ENCODE measurements at places on chromosomes 4 and X. TPM values are rescaled to one million over a fixed set of nuclear protein-coding genes. Genes with fewer than 3 reads are reported as not detected.

Gene CRMP1
- polyA plus RNA-seq = 1.6 TPM

Gene IL21
- polyA plus RNA-seq = not detected

Gene IL9R
- polyA plus RNA-seq = not detected

Gene CYBB
- polyA plus RNA-seq = not detected

Gene PLXNB3
- 7.1 TPM for polyA plus RNA-seq

Gene TEX13B
- not detected for polyA plus RNA-seq

Gene ASB11
- polyA plus RNA-seq = not detected

Gene HSPA4L
- 2.1 TPM for polyA plus RNA-seq

Gene SMIM10
- 7.1 TPM for polyA plus RNA-seq

DNA sequence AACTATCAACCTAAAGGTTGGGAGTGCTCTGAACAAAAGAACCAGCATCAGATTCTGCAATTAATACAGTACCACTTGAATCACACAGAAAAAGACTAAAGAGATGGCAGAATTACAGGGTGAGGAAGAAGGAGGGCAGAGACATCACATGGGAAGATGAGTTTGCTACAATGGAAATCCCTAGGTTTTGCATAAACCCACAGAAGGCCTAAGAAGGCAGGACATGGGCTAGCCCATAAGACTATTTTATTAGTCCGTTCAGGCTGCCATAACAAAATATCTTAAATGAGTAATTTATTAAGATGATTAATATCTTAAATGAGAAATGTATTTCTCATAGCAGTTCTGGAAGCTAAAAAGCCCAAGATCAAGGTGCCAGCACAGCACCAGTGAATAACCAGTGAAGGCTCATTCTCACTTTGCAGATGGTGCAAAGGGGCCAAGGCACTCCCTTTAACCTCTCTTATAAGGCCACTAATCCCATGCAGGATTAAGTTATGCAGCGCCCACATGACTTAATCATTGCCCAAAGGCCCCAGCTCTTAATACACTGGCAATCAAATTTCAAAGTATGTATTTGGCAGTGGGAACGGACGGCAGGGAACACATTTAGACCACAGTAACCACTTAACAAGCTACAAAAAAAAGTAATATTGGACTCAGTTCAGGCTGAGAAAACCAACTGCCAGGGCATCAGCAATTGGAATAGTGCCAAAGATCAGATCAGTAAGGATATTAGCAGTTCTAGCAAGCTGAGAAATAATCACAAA lies 47.6 kb upstream of the NEUROG2 start:
- no peak for DNase-seq

DNA sequence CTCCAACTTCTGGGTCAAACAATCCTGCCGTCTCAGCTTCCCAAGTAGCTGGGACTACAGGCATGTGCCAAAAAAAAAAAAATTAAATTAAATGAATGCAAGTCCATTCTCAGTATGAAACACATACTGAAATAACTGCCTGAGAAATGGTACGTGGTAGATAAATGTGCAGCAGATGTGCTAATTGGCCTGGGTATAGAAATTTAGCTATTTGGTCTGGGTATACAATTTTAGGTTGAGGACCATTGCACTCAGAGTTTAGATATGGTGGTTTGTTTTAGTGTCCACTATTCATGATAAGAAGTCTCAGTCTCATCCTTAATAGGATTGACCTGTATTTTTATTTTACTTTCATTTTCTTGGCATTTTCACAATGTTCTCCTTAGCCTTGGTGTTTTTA lies 9.2 kb downstream of the GYG2 start:
- no peak for DNase-seq

DNA sequence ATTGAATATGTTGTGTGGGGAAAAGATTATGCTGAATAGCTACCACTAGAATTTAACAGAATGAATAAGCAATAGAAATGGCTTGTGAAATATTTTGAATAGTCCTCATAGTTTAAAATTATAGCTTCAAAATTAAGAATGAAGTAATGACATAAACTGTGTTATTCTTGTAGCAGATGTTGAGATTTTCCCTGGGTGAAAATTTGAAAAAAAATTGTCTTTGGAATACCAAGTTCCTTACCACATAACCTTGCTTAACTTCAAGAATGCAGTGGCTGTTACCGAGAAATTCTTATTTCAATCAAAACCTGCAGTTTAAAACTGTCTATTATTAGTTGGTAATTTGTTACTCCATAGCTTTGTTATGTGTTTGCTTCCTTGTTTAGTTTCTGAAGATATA lies 1268.6 kb downstream of the RAPGEF2 start:
- no peak for DNase-seq

- peak; percentile 15 for DNase-seq
These were observed 526.3 kb downstream of the SPRY1 start for GRCh38 chr4:123922847-123923246.

DNA sequence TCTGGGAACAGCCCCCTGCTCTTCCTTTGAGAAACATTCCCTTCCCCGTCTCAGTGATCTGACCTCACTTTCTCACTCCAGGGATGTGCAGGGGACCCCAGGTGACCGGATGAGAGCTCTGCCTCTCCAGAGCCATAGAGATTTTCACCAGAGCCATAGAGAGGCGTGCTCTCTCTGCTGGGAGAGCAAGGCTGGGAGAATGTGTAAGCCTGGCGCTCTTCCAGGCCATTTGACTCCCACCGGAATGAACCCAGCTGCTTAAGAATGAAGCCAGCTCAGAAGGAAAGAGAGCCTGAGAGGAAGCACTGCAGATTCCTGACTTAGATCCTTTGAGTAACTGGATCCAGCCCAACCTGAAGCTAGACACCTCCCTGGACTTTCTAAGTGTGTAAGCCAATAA lies 106.4 kb downstream of the DHX15 start:
- peak; percentile 75 for DNase-seq

- DNase-seq = no peak
These were observed 272.2 kb upstream of the RASGEF1B start for GRCh38 chr4:81743731-81744435.

DNA sequence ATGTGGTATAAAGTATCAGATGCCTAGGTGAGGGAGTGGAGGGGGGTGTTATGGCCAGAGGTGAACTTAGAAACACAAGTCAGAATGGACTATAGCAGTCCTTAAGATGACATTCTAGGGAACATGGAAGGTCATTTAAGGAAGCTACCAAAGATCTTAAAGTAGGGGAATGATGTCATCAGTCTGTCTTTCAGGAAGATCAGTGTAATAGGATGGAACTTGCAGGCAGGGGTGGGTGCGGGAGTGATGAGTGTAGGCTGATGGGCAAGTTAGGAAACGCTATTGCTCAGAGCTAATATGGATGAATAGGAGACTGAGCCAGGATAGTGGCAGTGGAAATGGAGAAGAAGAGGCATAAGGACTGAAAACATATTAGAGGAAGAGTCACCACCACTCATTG lies 27.5 kb upstream of the CWH43 start:
- DNase-seq = no peak

- DNase-seq = peak; percentile 31
These were observed 648.8 kb downstream of the IQCM start for GRCh38 chr4:149166876-149167275.

- DNase-seq = peak; percentile 48
These were observed 52.9 kb downstream of the MAP7D2 start for GRCh38 chrX:20063716-20064351.

GRCh38 chrX:86192827-86193226 lies 44.6 kb downstream of the DACH2 start:
- no peak for DNase-seq

- peak; percentile 33 for DNase-seq
These were observed 11.9 kb downstream of the ENPEP start for GRCh38 chr4:110487873-110488272.

DNA sequence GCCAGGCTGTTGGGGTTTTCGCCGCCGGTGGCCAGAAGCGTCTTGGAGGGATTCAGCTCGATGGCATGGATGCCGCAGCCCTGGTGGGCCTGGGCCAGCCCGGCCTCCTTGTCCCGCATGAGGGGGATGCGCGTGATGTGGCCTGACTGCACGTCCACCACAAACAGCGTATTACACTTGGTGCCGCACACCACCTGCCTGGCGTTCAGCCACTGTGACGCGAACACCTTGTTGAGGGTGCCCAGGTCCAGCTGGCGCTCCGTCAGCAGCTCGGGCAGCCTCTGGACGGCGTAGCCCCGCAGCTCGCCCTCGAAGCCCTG lies 728 bp downstream of the DCAF12L2 start:
- DNase-seq = no peak

DNA sequence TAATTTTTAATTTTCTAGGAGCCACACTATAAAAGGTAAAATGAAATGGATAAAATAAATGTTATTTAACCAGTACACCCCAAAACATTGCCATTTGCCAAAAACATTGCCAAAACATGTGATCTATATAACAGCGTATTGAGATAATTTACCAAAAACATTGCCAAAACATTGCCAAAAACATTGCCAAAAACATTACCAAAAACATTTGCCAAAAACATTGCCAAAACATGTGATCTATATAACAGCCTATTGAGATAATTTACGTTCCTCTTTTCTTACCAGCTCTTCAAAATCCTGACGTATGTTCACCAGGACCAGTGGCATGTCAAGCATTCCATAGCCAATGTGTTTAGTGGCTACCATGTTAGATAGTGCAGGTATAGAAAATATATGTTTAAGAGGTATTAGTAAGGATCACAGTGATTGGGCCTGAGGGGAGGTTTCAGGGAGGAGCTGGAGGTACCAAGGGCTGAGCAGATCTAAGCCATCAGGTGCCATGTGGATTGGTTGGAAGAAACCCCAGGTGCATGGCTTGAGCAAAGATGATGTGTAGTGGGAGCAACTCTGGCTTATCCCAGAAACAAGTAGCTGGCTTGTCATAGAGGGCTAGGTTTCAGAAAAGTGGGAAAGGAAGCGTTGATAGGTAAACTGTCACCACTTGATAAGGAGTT lies 42.6 kb downstream of the RAPGEF2 start:
- DNase-seq = no peak

GRCh38 chr4:6538111-6538510 lies 36.9 kb upstream of the MAN2B2 start:
- DNase-seq = no peak

GRCh38 chr4:98599617-98600205 lies 58.7 kb downstream of the TSPAN5 start:
- DNase-seq = no peak

- no peak for DNase-seq
These were observed 158.6 kb upstream of the LCORL start for GRCh38 chr4:18180122-18180521.

DNA sequence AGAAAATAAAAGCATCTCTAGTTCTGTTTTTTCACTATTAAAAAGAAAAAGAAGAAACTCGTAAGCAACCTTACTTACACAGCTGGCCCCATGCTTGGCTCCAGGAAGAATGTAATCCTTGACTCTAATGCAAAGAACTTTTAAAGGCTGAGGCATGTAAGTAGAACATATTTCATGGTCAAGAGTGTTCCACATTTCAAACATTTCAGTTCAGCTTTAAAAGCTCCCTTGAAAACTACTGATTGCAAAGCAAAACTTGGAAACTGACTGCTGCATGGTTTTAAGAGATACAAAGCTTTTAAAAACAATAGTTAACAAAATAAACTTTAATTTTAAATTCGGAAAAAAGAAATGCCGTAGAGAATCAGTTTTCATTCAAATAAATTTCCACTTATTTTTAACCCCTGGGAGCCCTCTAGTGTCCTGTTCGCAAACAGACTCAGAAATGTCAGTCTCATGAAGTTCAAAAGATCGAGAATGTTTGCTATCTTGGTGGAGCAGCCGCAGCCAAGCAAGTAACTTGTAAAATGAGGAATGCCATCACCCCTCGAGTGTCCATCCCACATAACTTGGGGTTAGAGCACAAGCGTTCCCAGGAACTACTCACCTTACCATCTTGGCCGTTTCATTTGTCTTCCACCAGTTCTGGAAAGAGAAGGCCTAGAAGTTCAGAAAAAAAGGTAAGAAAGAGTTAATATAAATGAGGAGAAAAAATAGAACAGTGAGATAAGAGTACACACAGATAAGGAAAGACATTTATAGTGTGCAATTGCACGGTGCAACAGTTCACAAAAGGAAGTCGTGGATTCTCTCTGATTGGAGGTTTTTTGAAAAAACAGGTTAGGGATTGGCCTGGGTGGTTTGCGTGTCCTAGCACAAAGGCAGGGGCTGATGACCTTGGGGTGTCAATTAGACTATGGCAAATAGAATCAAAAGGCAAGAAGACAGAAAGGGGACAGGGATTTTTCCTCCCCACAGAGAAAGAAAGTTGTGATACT lies at the start of gene GASK1B:
Gene GASK1B, minus strand, starts transcription at position 765 of the 998 bp plus-strand sequence. CDS start 1,650 bp downstream, outside the sequence.
- peak; percentile 75 for DNase-seq

DNA sequence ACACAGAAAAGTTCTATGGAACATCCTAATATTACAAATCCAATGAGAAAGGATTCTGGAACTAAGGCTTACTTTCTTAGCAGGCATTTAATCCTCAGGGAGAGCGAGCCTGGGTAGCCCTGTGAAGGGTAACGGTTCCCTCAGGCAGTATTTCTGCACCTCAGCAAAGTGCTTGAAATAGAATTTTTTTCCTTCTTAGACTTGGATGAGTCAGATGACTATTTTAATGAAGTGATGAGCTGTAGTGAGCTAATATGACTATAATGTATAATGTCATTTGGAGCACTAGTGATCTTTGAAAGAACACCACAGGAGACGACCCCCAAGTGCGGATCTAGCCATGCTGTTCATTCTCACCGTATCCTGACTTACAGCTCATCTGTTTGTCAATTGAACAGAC lies 493.0 kb upstream of the FAM241A start:
- DNase-seq = peak; percentile 64

DNA sequence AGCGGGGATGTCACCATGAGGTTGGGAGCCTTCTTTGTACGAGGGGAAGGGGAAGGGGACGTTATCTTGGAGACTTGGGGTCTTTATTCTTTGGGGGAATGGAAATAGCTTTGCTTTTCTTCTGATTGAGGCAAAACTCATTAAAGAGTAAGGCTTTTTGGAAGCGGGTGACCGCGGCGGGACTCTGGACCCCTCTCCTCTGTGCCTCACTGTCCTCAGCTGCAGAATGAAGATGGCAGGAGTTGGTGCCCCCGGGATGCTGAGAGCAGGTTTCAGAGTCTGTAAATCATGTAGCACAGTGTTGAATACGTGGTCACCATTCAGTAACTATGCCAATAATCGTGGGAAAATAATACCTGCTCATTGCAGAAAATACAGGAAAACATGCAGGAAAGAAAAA lies 32.1 kb downstream of the HTT-AS start:
- DNase-seq = no peak

- DNase-seq = no peak
These were observed 67.9 kb downstream of the FAM114A1 start for GRCh38 chr4:38935391-38936073.

GRCh38 chr4:26815199-26815598 lies 45.4 kb upstream of the STIM2 start:
- no peak for DNase-seq

DNA sequence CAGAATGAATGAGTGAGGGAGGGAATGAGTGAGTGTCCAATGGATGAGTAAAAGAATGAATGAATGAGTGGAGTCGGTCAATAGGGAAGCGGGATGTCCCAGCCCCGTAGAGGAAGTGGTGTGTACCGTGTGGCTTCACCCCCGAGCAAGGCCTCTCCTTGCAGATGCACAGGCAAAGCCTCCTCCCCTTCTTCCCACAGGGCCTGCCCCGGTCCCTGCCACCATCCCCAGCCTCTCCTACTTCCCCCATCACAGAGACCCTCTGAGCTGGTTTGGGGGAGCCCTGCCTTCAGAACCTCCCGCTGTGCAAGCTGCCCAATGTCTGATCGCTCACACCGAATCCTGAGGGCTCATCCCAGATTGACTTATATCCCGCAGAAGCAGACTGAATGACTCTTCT lies 13.6 kb downstream of the HTRA3 start:
- DNase-seq = no peak

GRCh38 chr4:24472514-24473308 lies 111.6 kb downstream of the DHX15 start:
- DNase-seq = peak; percentile 86
